GF-D8 (cell line): ENCODE measurements at places on chromosomes 6 and 20.

GRCh38 chr20:23094927-23095326 lies 8.8 kb upstream of the CD93 start:
- DNase-seq = no peak

- no peak for DNase-seq
Measured at GRCh38 chr20:38203337-38203980, 38.4 kb upstream of the TGM2 start.

DNA sequence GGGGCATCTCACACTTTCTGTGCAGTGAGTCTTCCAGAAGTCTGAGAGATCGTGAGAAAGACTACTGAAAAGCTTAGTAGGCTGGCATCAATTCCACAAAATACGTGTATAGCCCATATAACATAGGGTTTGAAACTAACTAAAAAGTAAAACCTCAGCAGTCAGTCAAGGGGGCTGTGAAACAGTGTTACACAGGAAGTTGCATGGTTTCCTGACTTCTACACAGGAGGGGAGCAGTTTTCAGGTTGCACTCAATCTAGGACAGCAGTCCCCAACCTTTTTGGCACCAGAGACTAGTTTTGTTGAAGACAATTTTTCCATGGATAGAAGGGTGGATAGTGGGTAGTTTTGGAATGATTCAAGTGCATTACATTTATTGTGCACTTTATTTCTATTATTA lies 4.7 kb upstream of the LY86 start:
- no peak for DNase-seq

- no peak for DNase-seq
Measured at GRCh38 chr6:139433631-139434419, 59.4 kb upstream of the CITED2 start.

GRCh38 chr20:44309763-44310663 lies 989 bp downstream of the FITM2 start:
- DNase-seq = no peak

- DNase-seq = no peak
Measured at GRCh38 chr6:50213146-50213545, 163.4 kb upstream of the DEFB112 start.

DNA sequence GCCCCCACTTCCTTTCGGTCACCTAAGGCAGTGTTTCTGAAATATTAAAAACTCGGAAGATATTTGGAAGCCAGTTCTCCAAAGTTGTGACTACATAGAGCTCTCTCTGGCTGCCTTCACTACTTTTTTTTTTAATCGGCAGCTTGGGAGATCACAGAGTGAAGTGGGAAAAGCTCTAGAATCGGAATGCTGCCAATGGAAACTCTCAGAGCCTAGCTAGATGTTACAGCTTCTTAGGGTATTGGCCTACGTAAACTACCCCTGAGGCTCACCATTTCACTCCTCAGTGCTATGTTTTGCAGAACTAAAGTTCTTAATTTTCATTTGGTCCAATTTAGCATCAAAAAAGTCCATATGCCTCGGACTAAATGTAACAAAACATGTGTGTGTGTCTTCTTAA lies 14.5 kb downstream of the SERPINB1 start:
- no peak for DNase-seq

DNA sequence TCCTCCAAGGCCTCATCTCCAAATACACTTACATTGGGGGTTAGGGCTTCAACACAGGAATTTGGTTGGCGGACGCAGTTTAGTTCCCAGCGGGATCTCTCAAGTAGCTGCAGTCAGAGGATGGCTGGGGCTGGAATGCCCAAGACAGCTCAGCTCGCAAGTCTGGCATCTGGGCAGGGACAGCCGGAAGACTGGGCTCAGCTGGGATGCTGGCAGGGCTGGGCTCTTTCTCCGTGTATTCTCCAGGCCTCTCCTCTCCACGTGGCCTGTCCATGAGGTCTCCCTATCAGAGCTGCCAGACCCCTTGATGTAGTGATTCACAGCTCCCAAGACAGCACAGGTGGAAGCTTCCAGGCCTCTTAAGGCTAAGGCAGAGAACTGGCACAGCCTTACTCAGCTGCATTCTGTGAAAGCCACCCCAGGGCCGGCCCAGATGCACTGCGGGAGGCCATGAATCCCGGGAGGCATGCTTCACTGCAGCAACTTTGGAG lies 5.0 kb downstream of the FGD2 start:
- no peak for DNase-seq

- no peak for DNase-seq
Measured at GRCh38 chr6:5898563-5898962, 108.2 kb downstream of the NRN1 start.

DNA sequence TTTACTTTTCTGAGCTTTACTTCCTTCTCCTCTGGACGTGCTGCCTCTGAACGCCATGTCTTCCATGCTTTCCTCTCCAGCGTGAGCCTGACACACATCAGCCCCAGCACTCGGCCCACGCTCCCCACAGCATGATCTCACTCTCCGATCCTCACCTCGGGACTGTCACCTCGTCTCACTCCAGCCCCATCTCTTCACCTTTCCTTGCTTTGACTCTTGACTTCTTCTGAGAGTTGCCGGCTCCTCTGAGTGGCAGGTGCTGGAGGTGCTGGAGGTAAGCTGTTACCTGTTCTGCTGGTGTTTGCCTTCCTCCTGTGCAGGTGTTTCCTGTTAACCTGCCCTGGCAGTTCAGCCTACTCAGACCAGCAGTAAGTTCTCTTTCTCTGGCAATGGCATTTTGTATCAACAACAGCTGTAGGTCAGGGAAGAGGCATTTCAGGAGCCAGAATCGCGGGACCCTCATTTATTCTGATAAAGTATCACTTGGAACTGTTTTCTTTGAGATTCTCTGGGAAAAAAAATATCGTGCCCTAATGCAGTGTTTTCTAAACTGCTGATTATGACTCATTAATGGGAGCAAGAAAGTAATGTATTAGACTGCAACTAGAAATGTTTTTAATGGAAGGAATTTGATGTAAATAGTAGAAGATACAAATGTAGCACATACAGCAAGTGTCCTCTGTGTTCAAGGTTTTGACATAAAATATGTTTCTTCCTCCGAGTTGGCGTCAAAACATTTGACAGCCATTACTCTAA lies 106.5 kb downstream of the ARID1B start:
- no peak for DNase-seq

DNA sequence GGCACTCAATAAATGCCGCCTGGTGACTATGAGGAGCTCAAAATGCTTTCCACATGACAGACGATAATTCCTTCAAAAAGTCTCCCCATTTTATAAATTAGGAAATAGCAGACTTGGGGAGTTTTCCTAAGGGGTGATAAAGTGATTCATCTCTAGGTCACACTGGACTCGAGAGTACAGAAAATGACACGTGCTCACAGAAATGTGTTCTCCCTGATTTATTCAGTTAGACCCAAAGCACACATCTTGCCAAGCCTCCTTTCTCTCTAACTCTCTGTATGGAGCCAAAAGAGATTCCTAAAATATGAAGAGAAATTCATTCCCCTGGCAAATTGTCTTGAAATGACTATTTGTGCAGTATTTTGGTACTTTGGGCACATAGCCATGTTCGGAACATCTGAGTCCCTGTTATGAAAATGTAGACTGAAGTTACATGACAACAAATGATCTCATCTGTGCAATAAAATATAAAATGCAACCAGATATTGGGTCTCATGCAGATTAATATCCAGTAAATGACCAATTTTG lies 381.1 kb downstream of the TFAP2B start:
- no peak for DNase-seq

- no peak for DNase-seq
Measured at GRCh38 chr20:63661959-63662812, 4.1 kb downstream of the RTEL1 start.

- DNase-seq = no peak
Measured at GRCh38 chr6:67391955-67392354, 1243.1 kb upstream of the ADGRB3 start.

DNA sequence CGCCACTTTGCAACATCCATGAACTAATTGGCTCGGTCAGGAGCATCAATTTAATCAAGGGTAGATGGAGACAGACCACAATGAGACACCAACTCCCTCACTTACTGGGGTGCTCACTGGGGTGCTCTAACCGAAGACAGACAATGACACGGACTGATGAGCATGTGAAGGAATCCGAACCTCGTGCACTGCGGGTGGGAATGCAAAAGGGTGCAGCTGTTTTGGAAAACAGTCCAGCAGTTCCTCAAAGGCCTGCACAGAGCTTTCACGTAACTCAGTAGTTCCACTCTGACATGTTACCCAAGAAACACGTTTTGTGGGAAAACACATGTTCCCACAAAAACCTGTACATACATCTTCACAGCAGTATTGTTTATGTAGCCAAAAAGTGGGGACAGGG lies 26.8 kb downstream of the ANKRD60 start:
- DNase-seq = no peak

DNA sequence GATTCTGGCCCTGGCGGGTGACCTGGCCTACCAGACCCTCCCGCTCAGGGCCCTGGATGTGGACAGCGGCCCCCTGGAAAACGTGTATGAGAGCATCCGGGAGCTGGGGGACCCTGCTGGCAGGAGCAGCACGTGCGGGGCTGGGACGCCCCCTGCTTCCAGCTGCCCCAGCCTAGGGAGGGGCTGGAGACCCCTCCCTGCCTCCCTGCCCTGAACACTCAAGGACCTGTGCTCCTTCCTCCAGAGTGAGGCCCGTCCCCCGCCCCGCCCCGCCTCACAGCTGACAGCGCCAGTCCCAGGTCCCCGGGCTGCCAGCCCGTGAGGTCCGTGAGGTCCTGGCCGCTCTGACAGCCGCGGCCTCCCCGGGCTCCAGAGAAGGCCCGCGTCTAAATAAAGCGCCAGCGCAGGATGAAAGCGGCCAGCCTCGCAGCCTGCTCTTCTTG lies 868 bp upstream of the SLC2A4RG start:
- no peak for DNase-seq

DNA sequence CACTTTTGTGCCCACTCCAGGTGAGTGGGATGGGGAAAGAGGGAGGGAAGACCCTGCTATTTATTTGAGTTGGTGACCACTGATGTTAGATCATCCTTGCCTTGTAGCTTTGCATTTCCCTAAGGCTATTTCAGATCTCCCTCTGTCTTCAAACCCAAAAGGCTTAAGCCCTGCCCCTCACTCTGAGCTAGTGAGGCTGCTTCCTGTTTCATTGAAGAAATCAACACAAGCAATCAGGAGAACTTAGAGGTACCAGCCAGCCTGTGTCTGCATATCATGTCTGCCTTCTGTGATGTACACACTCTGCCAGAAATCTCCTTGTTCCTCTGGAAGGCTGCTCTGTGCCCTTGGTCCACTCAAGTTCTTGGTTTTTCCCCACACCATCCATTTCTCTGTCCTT lies 135.3 kb downstream of the ARID1B start:
- DNase-seq = no peak
